CD14-positive monocyte (primary cell): ENCODE measurements at places on chromosomes 5 and 9.
A peak's percentile ranks its signal among the peaks of the same experiment; 100 is the strongest.

DNA sequence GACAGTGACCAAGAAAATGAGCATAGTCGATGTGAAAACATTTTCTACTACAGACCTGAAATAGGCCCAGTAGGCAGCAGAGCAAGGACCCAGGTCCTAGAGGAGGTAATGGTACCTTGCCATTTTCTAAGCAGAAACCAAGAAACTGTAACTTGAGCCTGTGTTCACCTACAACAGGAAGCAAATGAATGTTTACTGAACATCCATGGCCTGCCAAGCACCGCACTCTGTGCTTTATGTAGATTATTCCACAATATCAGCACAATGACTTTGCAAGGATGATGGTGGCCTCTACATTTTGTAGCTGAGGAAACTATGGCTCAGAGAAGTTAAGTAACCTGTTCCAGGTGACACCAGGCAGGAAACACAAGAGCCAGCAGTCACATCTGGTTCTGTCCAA lies 215.3 kb downstream of the SPOCK1 start:
- no peak for DNase-seq

- no peak for DNase-seq
These were observed 87.6 kb downstream of the SEMA6A start for GRCh38 chr5:116487045-116487444.

- no peak for DNase-seq
These were observed 293.0 kb downstream of the ZNF608 start for GRCh38 chr5:124453221-124454051.

DNA sequence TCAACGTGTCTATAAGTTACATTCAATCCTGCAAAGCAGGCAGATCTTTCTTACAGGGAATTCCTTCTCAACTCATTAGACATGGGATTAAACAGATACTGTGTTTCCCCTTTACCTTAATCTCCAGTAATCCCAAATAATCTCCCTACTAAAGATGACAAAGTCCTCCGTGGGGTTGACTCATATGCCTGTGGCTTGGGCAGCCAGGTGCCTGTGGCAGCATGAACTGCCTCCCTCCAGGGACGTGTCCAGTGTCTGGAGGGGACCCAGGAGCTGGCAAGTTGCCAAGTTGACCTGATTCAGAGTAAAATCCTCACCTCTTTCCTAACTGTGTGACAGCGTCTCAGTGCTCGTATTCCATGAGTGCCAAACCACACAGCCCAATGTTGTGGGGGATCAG lies 94.6 kb upstream of the PTCH1 start:
- no peak for DNase-seq

- DNase-seq = peak; percentile 58
These were observed 11.2 kb downstream of the ITGA1 start for GRCh38 chr5:52798938-52799337.

DNA sequence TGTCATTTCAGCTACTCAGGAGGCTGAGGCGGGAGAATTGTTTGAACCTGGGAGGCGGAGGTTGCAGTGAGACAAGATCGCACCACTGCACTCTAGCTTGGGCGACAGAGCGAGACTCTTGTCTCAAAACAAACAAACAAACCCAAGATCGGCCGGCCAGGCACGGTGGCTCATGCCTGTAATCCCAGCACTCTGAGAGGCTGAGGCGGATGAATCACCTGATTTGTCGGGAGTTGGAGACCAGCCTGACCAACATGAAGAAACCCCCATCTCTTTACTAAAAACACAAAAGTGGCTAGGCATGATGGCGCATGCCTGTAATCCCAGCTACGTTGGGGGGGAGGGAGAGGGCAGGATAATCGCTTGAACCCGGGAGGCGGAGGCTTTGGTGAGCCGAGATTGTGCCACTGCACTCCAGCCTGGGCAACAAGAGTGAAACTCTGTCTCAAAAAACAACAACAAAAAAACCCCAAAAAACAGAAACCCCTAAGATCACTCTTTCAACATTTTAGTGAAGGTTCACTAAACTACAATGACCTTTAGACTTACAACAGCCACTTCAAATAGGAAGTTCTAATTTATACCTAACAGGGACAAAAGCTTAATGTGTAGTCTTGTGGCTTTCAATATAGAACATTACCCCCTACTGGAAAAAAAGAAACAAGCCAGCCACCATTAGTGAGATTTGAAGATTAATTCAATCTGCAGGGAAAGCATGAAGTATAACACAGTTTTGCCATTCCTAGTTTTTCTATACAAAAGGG lies 7.0 kb downstream of the HSPA9 start:
- DNase-seq = no peak
